ENCODE measurements at places on chromosomes 4 and X.

DNA sequence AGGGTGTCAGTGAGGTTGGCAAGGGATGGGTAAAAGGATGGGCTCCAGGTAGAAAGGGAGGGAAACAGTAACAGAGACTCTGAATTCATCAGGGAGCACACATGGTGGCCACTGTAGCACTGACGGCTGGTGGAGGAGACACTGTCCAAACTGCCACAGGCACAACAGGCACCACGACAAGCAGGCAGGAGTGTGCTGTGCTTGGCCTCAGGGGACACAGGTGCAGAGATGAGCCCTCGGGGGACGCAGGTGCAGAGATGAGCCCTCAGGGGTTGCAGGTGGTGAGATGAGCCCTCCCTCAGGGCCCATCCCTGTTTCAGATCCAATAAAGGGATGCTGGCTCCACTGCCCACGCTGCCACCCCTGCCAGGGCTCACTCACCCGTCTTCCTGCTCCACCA lies 7.6 kb downstream of the PDE6B start:
- no peaks in the 10 kb centered on the region for H3K36me3 ChIP-seq
- H3K4me1 ChIP-seq, result no peaks in the 10 kb centered on the region
- H3K4me3 ChIP-seq, result no peak overlapping the region
- ATAC-seq, result no peak

GRCh38 chr4:182700362-182701160 lies 216.6 kb downstream of the DCTD start:
- ATAC-seq, result no peak
- no peaks in the 10 kb centered on the region for H3K27me3 ChIP-seq
- no peak overlapping the region for H3K4me3 ChIP-seq

DNA sequence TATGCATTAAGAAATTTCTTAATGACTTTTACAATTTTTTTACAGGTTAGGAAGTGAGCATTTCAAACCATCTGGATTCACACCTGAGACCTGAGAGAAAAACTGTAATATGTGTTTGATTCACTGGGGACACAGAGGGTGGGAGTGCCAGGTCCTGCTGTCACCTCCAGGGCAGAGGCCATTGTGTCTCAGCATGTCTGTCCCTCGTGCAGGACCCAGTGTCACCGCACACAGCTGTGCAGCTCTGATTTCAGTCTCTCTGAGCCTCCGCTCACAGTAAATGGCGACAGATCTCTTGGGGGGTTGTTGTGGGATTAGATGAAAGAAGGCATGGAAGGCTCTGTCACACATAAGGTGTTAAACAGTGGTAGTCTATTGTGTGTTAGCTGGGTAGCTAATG lies 23.0 kb upstream of the CLDN24 start:
- H3K4me3 ChIP-seq, result no peak overlapping the region
- H3K36me3 ChIP-seq, result no peaks in the 10 kb centered on the region
- H3K27ac ChIP-seq, result no peak overlapping the region
- H3K4me1 ChIP-seq, result no peaks in the 10 kb centered on the region

- ATAC-seq, result no peak
- H3K27me3 ChIP-seq, result no peaks in the 10 kb centered on the region
- no peaks in the 10 kb centered on the region for H3K36me3 ChIP-seq
- no peak overlapping the region for H3K27ac ChIP-seq
- no peaks in the 10 kb centered on the region for H3K4me1 ChIP-seq
Observed at GRCh38 chr4:111923786-111924185, 221.5 kb upstream of the FAM241A start.

DNA sequence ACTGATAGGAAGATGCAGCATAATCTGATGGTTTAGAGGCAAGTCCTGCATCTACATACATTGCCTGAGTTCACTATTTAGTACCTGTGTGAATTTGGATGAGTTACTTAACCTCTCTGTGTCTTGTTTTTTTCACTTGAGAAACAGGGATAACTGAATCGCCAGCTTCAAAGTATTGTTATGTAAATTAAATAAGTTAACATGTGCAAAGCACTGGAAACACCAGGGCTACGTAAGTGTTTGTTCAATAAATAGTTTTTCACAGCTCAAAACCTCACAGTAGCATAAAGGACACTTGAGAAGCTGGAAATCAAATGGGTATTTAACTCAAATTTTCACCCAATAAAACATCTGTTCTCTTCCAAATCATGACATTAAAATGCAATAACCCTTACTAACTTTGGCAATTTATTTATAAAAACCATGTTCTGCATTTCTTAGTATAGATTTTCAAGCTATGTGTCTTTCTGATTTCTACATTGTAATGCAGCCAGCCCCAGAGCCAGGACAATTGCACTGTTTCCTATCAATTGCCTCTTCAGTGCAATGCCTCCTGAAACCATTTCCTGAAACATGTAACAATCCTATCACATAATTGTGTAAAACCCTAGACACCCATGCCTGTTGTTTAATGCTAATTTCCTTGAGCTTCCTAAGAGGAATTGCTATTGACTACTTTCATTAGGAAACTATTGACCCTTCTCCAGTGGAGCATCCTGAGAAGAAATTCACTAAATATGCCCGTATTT lies 177.1 kb downstream of the UNC5C start:
- no peak overlapping the region for H3K27ac ChIP-seq
- no peaks in the 10 kb centered on the region for H3K27me3 ChIP-seq
- no peak for ATAC-seq

- no peak for ATAC-seq
- H3K4me1 ChIP-seq, result peaks cover 35% of the 10 kb centered on the region
- no peak overlapping the region for H3K27ac ChIP-seq
- H3K27me3 ChIP-seq, result no peaks in the 10 kb centered on the region
Observed at GRCh38 chr4:76980261-76980660, 30.7 kb downstream of the SEPTIN11 start.

DNA sequence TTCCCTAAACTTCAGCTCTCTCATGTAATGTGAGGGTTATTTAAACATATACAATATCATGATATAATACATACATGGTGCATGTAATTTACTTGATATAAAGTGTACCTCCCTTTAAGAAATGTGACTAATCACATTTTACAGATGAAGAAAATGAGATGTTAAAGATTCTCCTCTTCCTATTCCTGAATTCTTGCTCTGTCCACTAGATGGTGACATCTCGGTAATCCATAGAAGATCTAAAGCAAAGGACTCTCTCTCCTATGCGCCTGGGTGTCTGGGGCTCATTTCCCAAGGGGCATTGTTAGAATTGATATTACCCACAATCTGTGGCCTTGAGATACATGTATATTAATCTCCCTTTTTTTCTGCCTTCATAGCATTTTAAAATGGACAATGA lies 804.9 kb downstream of the RAB28 start:
- H3K4me3 ChIP-seq, result no peak overlapping the region
- no peak for ATAC-seq
- H3K36me3 ChIP-seq, result no peaks in the 10 kb centered on the region
- no peaks in the 10 kb centered on the region for H3K27me3 ChIP-seq
- H3K4me1 ChIP-seq, result no peaks in the 10 kb centered on the region

DNA sequence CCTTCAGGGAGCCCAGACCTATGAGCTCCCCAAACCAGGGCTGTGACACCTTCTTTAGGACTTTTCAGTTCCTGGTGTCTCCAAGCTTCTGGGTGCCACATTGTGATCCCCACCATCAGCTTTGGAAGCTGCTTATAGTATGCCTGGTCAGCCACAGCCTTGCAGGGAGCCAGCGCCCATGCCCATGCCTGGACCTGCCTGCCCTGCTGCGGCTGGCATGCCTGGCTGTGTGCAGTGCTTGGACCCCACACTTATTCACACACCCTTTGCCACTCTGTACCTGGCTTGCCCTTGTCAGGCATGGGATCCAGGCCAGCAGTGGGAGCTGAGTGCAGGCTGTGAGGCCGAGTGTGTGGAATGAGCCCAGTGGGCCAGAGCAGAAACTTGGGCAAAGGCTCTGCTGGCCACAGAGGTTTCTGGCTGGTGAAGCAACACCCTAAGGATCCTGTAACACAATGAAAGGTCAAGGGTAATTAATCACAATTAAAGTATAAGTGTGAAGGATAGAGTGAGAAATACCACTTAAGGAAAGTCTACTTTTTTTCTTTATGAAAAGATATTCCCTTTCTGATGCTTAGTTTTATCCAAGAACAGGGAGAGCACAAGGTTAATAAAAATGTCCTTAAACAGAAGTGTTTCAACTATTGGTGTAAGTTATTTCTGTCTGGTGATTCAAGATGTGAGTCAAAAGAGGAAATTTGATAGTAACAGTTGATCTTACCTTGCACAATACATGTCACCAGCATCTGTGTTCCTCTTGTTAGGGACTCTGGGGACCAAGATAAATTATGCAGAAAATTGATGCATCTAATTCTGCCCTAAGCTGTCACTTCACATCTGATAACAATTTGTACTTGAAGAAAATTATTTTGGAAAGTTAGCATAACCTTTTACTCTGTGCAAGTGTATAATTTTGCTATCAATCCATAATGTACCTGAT lies 161.8 kb downstream of the FAM47A start:
- ATAC-seq, result no peak
- no peak overlapping the region for H3K4me3 ChIP-seq
- H3K27me3 ChIP-seq, result no peaks in the 10 kb centered on the region
- H3K27ac ChIP-seq, result no peak overlapping the region

- H3K27me3 ChIP-seq, result no peaks in the 10 kb centered on the region
- H3K27ac ChIP-seq, result no peak overlapping the region
- H3K4me3 ChIP-seq, result no peak overlapping the region
Observed at GRCh38 chrX:64186974-64187761, 18.3 kb downstream of the AMER1 start.

DNA sequence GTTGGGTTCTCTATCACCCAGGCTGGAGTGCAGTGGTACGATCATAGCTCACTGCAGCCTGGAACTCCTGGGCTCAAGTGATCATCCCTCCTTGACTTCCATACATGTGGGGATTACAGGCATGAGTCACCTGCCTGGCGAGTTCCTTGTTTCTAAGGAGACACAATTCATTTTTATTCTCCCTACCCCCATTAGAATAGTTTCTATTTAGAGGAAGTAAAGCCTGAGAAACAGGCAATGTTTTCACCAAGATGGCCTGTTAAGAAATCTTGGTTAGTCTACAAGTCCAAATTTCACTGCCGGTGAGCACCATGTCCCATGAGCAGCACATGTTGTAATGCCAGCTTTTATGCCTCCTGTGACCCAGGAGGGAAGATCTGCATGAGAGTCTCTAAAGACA lies 5.7 kb downstream of the CYBB start:
- no peaks in the 10 kb centered on the region for H3K36me3 ChIP-seq
- no peaks in the 10 kb centered on the region for H3K4me1 ChIP-seq
- no peak overlapping the region for H3K4me3 ChIP-seq
- H3K27me3 ChIP-seq, result no peaks in the 10 kb centered on the region

GRCh38 chr4:76214177-76214675 lies 602 bp upstream of the SCARB2 start:
- H3K36me3 ChIP-seq, result no peaks in the 10 kb centered on the region
- H3K27me3 ChIP-seq, result no peaks in the 10 kb centered on the region
- peak overlapping the region; percentile 99 for H3K27ac ChIP-seq
- H3K4me1 ChIP-seq, result peaks cover 27% of the 10 kb centered on the region
- H3K4me3 ChIP-seq, result peak overlapping the region; percentile 75

GRCh38 chr4:147749811-147750321 lies 18.0 kb downstream of the ARHGAP10 start:
- H3K36me3 ChIP-seq, result no peaks in the 10 kb centered on the region
- ATAC-seq, result no peak
- peaks cover 96% of the 10 kb centered on the region for H3K4me1 ChIP-seq
- H3K4me3 ChIP-seq, result no peak overlapping the region

- H3K27me3 ChIP-seq, result no peaks in the 10 kb centered on the region
- H3K4me3 ChIP-seq, result no peak overlapping the region
- H3K4me1 ChIP-seq, result no peaks in the 10 kb centered on the region
Observed at GRCh38 chr4:70930530-70931256, 28.5 kb downstream of the MOB1B start.

GRCh38 chrX:96704629-96705028 lies 20.0 kb downstream of the DIAPH2 start:
- H3K27ac ChIP-seq, result no peak overlapping the region
- no peaks in the 10 kb centered on the region for H3K36me3 ChIP-seq
- no peak for ATAC-seq
- H3K27me3 ChIP-seq, result no peaks in the 10 kb centered on the region

DNA sequence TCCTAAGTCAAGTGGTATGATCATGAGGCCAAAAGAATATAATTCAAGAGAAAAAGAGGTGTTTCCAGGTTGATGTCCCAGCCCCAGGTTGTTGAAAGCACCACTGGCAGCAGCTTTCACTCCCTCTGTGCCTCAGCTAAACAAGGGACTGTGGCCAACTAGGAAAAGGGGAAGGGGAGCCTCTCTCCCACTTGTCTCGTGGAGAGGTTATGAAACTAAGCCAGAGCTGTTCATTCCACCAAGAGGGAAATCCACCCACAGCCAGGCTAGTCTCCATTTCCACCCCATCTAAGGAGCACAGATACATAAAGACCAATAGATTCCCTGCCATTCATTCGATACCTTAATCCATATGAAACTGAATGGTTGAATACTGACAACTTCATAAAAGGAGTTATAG lies 8.1 kb downstream of the ANXA5 start:
- H3K4me3 ChIP-seq, result no peak overlapping the region
- peaks cover 4% of the 10 kb centered on the region for H3K4me1 ChIP-seq
- no peaks in the 10 kb centered on the region for H3K27me3 ChIP-seq
- H3K36me3 ChIP-seq, result peaks cover 31% of the 10 kb centered on the region
- ATAC-seq, result no peak

DNA sequence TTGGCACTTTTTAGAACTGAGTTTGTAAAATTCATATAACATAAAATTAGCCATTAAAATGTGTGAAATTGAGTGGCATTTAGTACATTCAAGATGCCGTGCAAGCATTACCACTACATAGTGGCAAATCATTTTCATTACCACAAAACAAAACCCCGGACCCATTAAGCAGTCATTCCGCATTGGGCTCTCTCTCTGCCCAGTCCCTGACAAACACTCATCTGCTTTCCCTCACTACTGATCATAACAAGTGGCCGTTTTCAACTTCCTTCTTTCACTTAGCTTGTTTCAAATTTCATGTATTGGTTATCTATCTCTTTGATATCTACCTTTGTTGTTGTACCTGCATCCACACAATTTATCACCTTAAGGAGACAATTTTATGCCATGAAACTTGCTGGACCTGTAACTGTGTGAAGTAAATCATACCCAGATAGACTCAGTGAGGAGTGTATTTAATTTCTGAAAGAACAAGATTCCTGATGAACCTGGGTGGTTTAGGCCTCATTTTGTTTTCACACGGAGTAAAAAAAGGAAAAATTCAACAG lies 202.1 kb downstream of the OR13H1 start:
- ATAC-seq, result no peak
- no peak overlapping the region for H3K4me3 ChIP-seq
- no peaks in the 10 kb centered on the region for H3K27me3 ChIP-seq
- H3K36me3 ChIP-seq, result no peaks in the 10 kb centered on the region
- no peak overlapping the region for H3K27ac ChIP-seq
- no peaks in the 10 kb centered on the region for H3K4me1 ChIP-seq

- H3K4me3 ChIP-seq, result no peak overlapping the region
- no peaks in the 10 kb centered on the region for H3K27me3 ChIP-seq
- ATAC-seq, result no peak
- H3K36me3 ChIP-seq, result no peaks in the 10 kb centered on the region
- H3K27ac ChIP-seq, result no peak overlapping the region
- H3K4me1 ChIP-seq, result no peaks in the 10 kb centered on the region
Observed at GRCh38 chr4:146132445-146132844, 43.1 kb upstream of the LSM6 start.

DNA sequence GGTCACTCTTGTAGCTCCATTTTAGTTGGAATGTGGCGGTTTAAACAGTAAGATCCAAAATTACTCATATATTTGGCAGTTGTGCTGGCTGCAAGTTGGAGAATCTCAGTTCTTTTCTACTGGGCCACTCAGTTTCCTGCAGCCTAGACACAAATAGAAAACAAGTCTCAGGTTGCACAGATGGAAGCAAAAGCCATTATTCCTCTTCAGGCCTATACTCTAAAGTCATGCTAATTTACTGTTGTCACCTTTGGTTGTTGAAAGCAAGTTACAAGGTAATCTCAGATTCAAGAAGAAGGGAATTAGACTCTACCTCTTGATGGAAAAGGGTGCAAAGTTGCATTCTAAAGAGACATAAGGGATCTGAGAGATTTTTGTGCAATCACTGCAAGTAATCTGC lies 345.4 kb downstream of the ADAM29 start:
- no peaks in the 10 kb centered on the region for H3K4me1 ChIP-seq
- no peak for ATAC-seq
- H3K4me3 ChIP-seq, result no peak overlapping the region
- H3K27me3 ChIP-seq, result no peaks in the 10 kb centered on the region
